ENCODE measurements at places on chromosomes 6 and 20.

- no peak for DNase-seq
Measured at GRCh38 chr20:13821876-13822275, 37.0 kb downstream of the NDUFAF5 start.

DNA sequence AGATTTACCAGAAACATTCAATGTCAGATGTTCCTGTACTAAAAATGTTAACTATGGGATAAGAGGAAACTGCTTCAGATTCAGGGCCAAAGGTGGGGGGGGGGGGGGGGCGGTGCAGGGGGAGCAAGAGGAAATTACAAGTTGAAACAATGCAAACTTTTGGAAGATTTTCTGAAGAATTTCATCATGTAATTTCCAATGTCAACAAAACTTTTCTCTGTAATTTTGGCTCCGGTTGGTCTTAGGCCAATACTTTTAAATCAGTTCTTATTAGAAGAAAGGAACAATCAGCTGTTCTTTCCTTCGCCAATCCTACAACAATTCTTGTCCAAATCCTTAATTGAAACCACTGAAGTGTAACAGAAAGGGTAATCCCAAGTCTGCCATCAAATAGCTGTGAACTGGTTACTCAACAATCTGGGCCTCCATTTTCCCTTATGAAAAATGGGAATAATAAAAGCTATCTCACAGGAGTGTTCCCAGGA, 13.1 kb downstream of the UQCC1 start:
- DNase-seq = no peak

DNA sequence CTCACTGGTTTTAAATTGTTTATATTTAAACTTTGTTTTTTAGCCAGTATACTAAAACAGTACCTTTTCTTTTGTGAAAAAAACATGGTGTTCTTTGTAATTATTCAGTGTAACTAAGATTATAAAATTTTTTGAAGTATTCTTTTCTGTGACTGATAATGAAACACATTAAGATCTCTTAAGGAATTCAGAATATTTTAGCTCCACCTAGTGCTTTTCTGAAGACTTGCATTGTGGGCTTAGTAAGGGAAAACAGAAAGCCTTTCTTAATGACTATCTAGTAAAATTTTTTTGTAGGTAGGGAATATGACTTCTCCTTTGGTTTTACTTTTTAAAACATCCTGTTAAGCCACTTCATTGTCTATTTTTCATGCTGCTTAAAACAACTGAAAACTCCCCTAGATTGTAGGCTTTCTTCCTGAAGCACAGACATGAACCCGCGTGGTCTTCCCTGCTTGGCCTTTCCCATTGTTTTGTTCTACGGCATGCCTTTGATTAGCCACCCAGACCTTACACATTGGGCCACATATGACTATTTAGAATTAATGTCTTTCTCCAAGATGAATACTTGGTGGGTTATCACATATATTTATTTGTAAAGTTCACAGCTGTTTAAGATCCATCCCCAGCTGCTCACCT, 72.1 kb downstream of the AFDN start:
- no peak for DNase-seq

- DNase-seq = no peak
Measured at GRCh38 chr6:28607990-28608389, 82.3 kb downstream of the GPX5 start.

DNA sequence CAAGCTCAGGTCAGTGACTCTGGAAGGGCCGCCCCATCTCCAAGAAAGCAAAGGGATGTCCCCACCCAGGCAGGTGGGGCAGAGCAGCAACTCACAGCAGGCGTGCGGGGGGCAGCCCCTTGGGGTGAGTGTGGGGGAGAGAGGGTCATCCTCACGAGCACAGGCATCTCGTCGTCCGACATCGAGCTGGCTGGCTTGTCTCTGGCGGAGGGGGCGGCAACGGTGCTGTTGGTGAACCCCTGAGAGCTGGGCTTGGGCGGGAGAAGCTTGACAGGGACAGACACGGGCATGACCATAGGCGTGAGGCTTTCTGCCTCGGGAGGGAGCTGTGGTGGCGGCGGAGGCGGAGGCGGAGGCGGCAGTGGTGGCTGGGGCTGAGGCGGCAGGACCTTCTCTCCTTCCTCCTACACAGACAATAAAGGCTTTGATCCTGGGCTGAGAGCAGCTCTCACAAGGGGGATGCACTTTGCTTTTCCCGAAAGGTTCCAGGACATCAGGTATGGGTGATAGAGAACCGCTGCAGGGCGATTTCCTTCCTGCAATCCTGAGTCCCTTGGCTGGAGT, 45.6 kb upstream of the MRPS10 start:
- no peak for DNase-seq

DNA sequence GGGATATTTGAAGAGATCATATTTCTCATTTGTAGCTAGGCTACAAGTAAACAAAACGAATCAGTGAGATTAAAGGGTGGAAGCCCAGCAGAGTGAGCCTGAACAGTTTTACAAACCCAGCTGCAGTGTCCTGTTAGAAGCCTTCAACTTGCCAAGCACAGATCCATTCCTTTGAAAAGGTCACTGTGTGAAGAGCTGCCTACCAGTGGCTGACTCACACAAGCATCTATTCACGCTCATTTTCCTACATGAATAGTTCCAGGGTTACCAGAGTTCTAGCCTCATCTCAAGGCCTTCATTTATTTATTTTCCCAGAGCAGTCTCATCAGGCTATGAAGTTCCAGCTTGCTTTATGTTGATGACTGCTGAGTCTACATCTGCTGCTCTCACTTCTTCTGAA, 25.7 kb upstream of the MLIP start:
- DNase-seq = no peak

DNA sequence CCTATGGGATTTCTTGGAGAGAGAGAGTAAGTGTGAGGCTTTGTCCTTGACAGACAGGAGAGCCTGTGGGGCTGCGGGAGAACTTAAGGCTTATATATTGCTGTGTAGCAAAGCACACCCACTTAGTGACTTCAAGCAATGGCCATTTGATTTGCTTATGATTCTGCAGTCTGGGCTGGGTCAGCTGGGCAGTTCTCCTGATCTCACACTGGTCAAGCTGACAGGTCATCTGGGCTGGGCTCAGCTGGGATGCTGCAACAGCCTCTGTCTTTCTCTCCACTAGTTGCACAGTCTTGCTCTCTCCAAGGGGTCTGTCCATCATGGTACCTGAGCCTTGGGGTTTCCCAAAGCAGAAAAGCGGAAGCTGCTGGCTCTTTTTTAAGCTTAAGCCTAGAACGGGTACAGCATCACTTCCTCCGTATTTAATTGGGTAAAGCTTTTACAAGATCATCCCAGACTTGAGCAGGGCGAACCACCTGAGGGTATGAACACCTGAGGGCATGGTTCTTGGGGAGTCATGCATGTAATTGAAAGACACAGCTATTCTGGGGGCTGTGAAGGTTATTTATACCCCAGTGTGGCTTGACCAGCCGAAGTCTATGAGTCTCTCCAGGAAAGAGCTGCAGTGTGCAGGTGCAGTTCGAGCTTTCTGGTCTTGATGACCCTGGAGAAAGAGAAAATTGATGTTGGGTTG, 13.3 kb upstream of the GGTLC1 start:
- no peak for DNase-seq

GRCh38 chr20:50052550-50053361, 60.2 kb downstream of the UBE2V1 start:
- no peak for DNase-seq

DNA sequence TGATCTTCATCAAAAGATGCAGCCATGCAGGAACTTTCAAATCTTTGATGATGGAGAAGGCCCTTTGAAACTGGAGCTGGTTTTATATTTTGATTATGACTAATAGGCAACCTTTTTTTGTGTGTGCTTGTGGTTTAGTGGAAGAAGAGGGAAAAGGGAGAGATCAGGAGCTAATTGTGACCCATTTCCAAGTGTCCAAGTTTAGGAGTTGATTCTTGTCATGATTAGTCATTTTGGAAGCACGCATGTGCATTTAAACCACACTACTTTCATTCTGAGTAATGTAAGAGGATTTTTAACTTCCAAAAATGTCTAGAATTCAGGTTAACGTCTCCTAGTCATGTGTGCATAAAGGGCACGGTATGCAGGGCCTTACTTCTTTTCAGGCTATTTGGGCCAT, 3.5 kb downstream of the FOXO3 start:
- DNase-seq = no peak

- no peak for DNase-seq
Measured at GRCh38 chr6:80608881-80609280, 502.4 kb downstream of the BCKDHB start.

DNA sequence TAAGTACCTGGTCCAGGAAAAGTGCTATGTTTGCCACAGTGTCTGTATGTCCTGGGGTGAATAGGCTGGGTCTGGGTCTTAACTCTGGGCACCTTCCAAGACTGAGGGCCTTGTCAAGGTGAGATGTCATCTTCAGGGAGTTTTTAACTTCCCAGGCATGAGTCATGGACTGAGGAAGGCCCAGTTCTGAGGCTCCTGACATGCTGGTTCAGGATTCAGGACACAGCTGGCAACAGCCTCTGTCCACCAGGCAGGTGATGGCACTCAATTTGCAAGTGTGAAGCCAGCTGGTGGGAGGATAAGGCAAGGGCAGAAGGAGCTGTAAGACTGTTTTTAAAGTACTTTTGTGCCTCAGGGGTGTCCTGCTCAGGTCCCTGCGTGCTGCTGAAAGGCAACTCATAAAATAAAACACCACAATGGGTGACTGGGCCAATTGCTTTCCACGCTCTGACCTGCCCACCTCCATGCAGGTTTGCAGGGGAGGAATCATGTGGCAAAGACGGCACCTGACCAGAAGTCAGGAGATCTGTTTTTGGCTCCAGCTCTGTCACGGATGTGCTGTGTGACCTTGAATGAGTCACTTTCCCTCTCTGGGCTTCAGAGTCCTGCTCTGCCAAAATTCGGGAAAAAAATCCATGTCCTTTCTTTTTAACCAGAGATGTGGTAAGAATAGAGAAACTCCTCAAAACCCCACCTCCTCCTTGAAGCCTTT, 4.9 kb upstream of the PACSIN1 start:
- no peak for DNase-seq

- DNase-seq = no peak
Measured at GRCh38 chr20:62427172-62428001, at the start of gene RBBP8NL. RBBP8NL (minus strand) TSS chr20:62427539; CDS start chr20:62419647, 7,892 bp downstream.

DNA sequence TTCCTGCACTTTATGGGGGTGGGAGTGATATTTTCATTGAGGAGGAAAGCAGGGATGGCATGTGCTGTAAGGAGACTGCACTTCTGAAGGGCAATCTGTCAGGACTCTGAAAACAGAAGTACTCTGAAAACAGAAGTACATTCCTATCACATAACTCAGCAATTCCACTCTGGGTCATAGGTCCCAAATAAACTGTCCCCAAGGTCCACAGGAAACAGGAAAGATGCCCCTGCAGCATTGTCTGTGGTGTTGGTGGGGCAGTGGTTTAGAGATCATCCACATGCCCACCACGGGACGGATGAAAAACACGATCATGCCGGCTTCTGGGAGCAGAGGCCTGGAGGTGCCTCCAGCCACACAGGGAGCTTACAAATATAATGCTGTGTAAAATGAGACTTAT, 150.3 kb downstream of the OTOR start:
- DNase-seq = no peak

GRCh38 chr6:149438855-149439254, 38.8 kb downstream of the SUMO4 start:
- DNase-seq = no peak

DNA sequence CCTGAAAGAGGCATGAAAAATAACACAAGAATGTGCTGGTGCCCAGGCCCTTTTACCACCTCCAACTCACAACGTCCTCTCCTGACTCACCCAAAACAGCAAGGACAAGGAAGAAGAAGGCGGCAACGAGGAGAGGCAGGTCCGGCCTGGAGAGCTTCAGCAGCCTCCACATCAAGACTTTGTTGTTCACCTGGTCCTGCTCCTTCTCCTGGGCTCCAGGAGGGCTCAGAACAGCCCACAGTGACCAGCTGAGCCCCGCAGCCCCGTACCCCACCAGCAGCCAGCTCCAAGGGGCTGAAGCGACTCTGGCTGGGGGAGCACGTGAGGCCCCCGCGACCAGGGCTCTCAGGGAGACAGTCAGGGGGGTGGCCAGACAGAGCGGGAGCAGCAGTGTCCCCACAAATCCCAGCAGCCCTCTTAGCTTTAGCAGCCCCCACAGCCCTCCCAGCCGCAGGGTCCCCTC, 857 bp downstream of the TAP2 start:
- no peak for DNase-seq

- no peak for DNase-seq
Measured at GRCh38 chr6:5638666-5639065, 368.1 kb downstream of the NRN1 start.

- DNase-seq = no peak
Measured at GRCh38 chr6:27076116-27076515, 171.4 kb upstream of the PRSS16 start.

GRCh38 chr20:62423326-62423706, 4.0 kb downstream of the RBBP8NL start:
- no peak for DNase-seq

GRCh38 chr6:167968091-167968490, 29.4 kb upstream of the KIF25 start:
- DNase-seq = peak; percentile 6

GRCh38 chr6:138113588-138114210, 6.5 kb upstream of the PERP start:
- DNase-seq = no peak

- DNase-seq = no peak
Measured at GRCh38 chr20:32534661-32535240, 50.4 kb downstream of the NOL4L start.

GRCh38 chr6:38493931-38494547, 145.7 kb downstream of the BTBD9 start:
- DNase-seq = peak; percentile 33

- no peak for DNase-seq
Measured at GRCh38 chr20:483815-484644, 21.7 kb upstream of the TBC1D20 start.

DNA sequence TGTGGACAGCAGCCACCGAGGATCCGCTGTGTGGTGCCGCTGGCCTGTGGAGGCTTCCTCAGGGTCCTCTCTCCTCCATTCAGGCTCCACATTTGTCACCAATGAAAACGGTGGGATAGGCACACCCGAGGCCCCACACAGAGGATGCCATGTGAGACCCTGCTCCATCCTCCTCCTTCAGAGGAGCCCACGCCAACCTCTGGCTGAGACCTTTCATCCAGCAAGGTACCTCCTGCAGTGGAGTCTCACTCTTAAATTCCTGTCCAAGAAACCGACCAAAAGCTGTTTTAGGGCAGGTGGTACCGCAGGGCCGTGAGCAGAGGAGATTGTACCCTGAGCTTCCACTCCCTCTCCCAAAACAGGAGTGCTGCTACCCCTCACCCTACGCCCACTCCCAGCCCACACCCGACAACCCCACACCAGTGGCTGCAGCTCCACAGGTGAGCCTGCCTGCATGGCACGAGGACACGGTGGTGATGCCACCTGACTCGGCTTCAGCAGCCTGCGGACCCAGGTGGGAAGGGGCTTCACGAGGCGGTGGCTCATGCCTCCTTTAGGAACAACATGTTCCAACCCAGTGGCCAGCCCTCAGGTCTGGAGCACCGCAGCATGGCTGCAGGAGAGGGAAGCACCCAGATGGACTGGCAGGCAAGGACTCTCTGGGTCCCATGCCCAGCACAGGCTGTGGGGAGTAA, 237.6 kb upstream of the AFDN start:
- no peak for DNase-seq

DNA sequence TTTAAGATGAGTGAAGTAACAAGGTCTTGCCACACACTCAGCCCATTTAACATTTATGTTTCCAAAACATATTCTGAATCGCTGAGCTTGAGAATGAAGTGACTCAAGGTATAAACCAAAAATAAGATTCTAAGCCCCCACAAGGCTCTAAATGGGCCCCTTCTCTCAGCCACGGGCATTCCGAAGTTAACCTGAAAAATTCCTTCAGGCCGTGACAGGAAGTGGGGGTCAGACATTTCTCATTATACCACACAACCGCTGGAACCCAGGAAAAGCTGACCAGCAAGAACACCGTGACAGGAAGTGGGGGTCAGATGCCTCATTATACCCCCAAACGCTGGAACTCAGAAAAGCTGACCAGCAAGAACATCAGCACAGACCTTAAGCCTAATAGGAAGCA, 247.9 kb downstream of the ERMARD start:
- DNase-seq = no peak

Data from stimulated activated CD8-positive, alpha-beta memory T cell treated with anti-CD3 and anti-CD28 coated beads, Interleukin-15, amount 100 ng/mL, for 48 hours (primary cell).